Stimulated activated naive CD8-positive, alpha-beta T cell treated with anti-CD3 and anti-CD28 coated beads, Interleukin-15, Interleukin-2, amounts not matched to agents 100 U/mL and 50 U/mL, for 24 hours (primary cell): ENCODE measurements at places on chromosomes 4 and X.
A peak's percentile ranks its signal among the peaks of the same experiment; 100 is the strongest.

- no peak for DNase-seq
Observed at GRCh38 chr4:12519426-12519825, 964.7 kb downstream of the RAB28 start.

DNA sequence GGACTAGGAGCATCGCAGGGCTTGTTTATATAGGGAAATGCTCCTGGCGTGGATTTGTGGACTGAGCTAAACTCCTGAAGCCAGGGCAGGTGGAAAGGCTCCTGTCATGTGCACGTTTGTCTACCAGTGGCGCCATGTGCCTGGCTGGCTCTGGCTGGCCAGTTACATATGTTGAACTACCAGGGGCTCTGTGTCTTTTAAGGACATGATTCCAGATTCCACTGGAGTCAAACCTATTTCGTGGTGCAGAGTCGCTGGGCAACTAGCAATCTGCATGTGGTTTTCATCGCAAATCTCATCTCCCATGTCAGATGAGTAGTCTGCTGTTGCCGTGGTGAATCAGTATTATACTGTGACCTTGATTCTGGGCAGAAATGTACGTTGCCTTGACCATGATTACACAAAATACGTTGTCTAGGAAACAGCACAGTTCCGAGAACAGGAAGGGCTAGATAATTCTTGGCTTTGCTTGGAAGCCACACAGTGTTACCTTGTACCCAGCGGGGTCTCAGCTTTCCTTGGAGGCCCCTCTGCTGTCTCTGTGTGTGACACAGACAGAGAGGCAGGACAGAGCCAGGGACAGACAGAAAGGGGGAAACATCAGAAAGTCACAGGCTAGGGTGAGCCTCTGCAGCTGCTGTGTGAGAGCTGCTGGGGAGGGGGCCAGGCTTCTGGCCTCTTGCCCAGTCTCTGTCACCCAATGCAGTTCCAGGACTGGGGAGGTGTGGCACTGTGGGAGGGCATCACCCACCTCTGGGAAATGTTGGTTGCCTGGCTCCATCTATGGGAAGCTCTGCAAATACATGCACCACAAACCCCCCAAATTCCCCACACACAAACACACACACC, 19.2 kb downstream of the PNMA6E start:
- DNase-seq: peak; percentile 7

- no peak for DNase-seq
Observed at GRCh38 chr4:40648742-40649281, 19.1 kb upstream of the RBM47 start.

DNA sequence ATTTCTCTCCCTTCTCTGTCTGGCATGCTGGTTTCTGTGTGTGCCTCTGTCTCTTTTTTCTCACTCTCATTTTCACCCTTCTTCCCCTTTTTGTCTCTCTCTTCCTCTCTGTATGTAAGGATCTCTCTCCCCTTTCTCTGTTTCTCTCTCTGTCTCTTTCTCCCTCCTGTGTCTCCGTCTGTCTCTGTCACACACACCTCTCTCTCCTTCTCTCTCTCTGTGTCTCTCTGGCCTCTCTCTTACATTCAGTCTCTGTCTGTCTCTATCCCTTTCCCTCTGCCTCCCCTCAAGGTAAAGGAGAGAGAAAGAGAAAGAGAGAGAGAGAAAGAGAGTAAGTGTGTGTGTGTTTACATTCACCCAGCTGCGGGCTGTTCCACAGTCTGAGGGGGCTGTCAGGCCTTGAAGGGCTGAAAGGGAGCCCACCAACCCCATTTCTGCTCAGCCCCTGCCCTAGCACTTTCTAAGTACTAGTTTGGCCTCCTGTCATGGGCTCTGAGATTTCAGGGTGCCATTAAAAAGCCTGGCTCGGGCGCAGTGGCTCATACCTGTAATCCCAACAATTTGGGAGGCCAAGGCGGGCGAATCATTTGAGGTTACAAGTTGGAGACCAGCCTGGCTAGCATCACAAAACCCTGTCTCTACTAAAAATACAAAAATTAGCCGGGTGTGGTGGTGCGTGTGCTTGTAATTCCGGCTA, 9.6 kb upstream of the TSPYL2 start:
- no peak for DNase-seq

DNA sequence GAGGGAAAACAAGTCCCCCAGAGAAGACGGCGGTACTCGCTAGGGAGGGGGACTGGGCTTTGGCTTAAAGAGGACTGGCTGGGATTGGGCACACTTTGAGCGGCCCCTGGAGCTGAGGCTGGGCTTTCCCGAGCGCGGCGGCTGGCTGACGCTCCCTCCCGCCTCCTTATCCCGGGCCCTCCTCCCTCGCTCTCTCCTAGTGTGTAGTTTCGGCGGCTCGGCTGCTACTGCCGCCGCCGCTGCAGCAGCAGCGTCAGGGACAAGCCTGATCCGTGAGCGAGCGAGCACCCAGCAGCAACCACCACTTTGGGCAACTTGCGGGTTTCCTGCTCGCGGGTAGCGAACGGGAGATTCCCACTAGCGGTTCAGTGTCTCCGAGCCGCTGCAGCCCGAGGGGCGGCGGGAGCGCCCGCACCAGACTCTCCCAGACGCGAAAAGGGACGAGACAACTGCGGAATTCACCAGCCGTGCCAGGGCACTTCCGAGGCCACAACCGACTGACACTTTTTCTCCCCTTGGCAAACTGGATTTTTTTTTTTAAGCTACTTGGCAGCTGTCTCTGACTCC, 632 bp upstream of the PCDH7 start:
- DNase-seq: no peak
